ENCODE measurements at places on chromosomes 2 and 18.

DNA sequence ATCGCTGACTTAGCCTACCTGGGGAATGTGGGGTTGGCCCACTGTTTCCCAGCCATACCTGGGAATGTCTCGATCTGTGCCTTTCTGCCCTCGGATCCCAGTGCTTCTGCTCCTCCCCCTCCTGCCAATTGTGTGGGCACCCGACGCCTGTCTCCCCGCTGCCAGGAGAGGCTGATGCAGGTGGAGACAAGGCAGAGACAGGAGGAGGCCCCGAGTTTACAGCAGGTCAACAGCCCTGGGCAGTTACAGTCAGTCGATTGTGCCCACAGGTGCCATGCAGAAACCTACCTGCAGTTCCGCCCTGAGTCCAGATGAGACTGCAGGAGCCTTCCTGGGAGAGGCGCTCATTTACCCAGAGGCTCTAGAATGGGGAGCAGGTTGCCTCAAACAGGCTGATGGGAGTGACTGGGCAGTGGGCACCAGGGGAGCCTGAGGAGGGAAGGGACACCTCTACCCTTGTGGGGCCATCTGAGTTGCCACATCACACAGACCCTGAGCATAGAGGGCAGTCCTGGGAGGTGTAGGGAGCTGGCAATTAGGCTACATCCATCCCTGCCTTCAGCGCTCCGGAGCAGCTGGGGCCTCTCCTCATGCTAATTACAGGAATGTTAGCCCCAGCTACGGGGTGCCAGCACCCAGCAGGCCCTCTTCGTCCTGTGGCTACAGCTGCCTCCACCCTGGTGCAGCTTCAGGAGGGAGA, 300.1 kb downstream of the NDUFA10 start:
- DNase-seq = no peak

- no peak for DNase-seq
These were observed 799 bp downstream of the CEP68 start for GRCh38 chr2:65057054-65057375.

GRCh38 chr2:205287316-205287715, 395.0 kb upstream of the NRP2 start:
- no peak for DNase-seq

DNA sequence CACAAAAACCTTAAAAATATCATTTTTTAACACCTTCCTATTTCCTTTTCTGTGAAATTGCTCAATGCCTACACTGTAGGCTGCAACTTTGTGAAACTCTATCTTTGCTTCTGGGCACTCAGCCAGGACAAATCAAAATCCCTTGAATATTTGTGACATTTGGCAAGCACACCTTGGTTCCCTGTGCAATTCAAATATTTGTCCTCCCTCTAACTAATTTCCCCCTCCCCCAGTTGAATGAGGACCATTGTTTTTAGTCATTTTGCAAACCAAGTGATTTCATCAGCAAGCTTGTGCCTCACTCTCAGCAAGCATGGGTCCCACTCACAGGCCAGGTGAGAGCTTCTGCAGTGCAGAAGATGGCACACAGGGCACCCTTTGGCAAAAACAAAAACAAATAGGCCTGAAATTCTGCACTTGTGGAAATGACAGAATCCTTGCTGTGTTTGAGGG, 541.5 kb downstream of the CNTNAP5 start:
- DNase-seq = no peak

DNA sequence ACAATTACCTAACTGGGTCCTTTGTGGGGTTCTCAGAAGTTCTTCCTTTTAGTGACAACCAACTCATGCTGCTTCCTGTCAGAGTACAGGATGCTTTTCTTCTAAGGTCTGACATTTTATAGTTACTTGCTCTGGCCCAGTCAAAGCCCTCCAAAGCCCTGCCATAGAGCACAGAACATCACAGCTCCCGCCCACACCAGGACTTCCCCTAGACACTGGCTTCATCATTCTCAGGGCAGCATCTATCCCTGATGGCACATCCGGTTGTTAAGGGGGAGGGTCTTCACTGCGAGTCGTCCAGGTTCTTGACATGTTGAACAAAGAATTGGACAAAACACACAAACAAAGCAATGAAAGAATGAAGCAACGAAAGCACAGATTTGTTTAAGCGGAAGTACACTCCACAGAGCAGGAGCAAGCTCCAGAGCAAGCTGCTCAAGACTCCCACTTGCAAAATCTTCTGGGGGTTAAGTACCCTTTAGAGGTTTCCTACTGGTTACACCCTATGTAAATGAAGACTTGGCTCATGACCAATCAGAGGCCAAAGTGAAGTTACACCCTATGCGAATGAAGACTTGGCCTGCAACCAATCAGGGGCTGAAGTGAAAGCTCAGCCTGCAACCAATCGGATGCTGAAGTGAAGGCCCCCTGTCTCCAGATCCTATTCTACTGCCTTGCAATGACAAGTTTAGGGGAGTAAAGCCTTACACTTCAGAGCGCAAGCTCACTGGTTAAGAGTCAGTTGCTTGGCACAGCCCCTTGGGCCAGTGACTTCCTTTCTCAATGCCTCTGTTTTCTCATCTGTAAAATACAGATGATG, 79.0 kb downstream of the HDAC4 start:
- no peak for DNase-seq

GRCh38 chr2:226664140-226664539, 135.5 kb downstream of the IRS1 start:
- no peak for DNase-seq

DNA sequence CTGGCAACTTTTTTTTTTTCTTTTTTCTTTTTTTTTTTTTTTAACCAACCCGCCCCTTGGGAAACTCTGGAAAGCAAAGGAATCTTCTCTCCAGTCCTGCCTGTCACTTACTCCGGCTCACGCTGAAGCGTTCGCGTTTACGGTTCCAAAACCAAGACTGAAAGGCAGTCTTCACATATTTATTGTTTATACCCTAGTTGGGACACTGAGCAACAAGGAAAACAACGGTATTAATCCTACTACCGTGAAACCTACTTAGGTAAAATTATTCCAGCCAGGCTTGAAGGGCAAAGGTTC, 125.4 kb downstream of the OSBPL1A start:
- no peak for DNase-seq

- DNase-seq = no peak
These were observed 109.7 kb upstream of the SP3 start for GRCh38 chr2:174074831-174075230.

- DNase-seq = no peak
These were observed 69.2 kb downstream of the KCTD1 start for GRCh38 chr18:26479065-26479680.

GRCh38 chr2:65228263-65228750, 676 bp downstream of the ACTR2 start:
- DNase-seq = no peak

Measured in esophagus squamous epithelium (tissue), 5 donors.